Esophagus (tissue), 2 donors: ENCODE measurements at places on chromosomes 3 and 15. TPM values are rescaled to one million over a fixed set of nuclear protein-coding genes. Genes with fewer than 3 reads are reported as not detected.

The SOX14 gene
- 0.10 TPM for polyA plus RNA-seq

The CXCR6 gene
- polyA plus RNA-seq, result 0.90 TPM

The C3orf70 gene
- polyA plus RNA-seq, result 1.5 TPM

The CCR9 gene
- not detected for polyA plus RNA-seq

The PLCD1 gene
- polyA plus RNA-seq, result 40.1 TPM

The PARP9 gene
- 20.0 TPM for polyA plus RNA-seq

The SQOR gene
- polyA plus RNA-seq, result 88.4 TPM

The CSNK1G1 gene
- polyA plus RNA-seq, result 4.6 TPM

The FBXL2 gene
- 0.92 TPM for polyA plus RNA-seq

The EBLN2 gene
- polyA plus RNA-seq, result 0.92 TPM

The VGLL3 gene
- 0.55 TPM for polyA plus RNA-seq

The TIGIT gene
- polyA plus RNA-seq, result 0.39 TPM

The LRRC2 gene
- polyA plus RNA-seq, result 0.13 TPM

The NRG4 gene
- polyA plus RNA-seq, result 0.79 TPM

The NOX5 gene
- 0.26 TPM for polyA plus RNA-seq

The GPR27 gene
- 1.4 TPM for polyA plus RNA-seq

The CPNE9 gene
- not detected for polyA plus RNA-seq

The DUOXA1 gene
- 145 TPM for polyA plus RNA-seq

The TMIE gene
- polyA plus RNA-seq, result 2.5 TPM

The AVEN gene
- polyA plus RNA-seq, result 11.1 TPM

The ZCWPW2 gene
- polyA plus RNA-seq, result 0.29 TPM

The DGKG gene
- 1.6 TPM for polyA plus RNA-seq

The CLDN16 gene
- 0.05 TPM for polyA plus RNA-seq

The SLC22A13 gene
- 0.14 TPM for polyA plus RNA-seq

The ZIC1 gene
- polyA plus RNA-seq, result not detected
